Left forelimb (tissue), 1 donor: ENCODE measurements at places on chromosomes 5 and 9.
A peak's percentile ranks its signal among the peaks of the same experiment; 100 is the strongest.

GRCh38 chr5:17359451-17360011 is 138.5 kb upstream of the TAF11L2 start:
- no peak for DNase-seq

- DNase-seq = no peak
Observed at GRCh38 chr5:77881528-77881927, 105.4 kb upstream of the TBCA start.

DNA sequence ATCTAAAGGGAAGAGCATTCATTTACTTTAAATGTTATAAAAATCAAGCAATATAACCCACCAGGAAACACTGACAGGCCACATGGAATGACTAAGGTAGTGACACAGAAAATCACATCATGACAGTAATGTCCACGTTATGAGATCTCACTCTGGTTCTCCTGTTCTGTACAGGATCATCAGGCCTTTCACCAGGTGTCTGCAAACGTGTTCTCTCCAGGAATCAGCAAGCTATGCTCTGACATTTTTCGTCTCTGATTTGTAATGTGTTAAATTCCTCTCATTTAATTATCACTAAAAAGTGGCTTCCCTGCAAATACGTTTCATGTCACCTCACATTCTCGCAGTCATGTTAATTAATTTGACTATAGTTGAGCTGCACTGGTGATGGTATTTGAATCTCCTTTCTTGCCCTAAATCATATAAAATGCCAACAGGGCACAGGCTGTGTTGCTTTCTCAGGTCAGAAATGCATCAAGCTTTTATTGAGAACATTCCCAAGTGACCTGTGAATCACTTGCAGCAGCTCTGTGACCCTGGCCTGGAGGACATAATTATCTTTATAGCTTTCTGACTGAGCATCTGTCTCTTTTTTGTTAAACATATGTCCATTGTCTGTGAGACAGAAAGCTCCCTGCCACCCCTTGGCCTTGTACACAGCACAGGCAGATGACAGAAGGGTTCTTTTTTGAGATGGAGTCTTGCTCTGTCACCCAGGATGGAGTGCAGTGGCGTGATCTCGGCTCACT is 196.2 kb downstream of the DIRAS2 start:
- no peak for DNase-seq

DNA sequence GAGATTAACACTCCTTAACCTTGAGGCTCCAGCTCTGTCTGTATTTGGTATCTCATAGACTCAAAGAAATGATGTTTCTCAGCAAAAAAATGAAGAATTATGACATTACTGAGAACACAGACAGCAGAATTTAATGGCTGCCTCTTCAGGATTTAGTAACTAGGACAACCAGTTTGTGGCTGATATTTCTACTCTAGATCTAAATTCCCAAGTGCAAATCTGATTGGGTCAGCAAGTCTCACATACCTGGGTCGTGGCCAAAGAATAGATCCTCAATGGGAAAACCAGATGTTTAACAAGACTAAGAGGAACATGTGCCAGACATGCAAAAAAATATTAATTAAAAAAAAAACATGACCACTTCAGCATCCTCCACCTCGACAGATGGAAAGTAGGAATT is 608.9 kb downstream of the DTWD2 start:
- DNase-seq = no peak

GRCh38 chr9:8673830-8674229 is 874.3 kb upstream of the DMAC1 start:
- no peak for DNase-seq

GRCh38 chr5:168853972-168854371 is 274.8 kb upstream of the PANK3 start:
- no peak for DNase-seq

DNA sequence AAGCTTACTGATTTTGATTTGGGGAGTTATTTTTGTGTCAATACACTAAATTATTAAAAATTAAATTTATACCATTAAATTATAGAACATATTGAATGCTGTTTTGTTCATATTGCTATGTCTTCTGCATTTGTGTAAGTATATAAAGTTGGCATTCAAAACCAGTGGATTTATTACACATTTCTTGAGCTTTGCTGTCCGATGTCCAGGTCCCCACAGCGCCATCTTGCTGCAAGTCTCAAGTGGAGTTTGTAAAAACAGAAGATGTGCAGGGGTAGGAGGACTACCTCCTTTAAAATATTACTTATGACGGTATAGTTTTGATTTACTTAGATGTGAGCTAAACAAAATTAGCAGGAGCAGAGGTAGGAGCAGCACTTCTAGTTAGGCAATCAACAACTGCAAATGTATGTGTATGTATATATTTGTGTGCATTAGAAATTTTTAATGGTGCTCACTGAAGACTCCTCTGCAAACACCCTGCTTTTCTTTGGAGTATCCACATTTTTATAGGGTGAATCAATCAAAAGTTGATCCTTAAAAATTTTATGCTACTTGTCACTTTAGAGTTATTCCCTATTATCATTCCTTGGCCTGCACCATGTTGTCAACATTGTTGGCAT is 37.4 kb downstream of the CPEB4 start:
- DNase-seq = no peak

DNA sequence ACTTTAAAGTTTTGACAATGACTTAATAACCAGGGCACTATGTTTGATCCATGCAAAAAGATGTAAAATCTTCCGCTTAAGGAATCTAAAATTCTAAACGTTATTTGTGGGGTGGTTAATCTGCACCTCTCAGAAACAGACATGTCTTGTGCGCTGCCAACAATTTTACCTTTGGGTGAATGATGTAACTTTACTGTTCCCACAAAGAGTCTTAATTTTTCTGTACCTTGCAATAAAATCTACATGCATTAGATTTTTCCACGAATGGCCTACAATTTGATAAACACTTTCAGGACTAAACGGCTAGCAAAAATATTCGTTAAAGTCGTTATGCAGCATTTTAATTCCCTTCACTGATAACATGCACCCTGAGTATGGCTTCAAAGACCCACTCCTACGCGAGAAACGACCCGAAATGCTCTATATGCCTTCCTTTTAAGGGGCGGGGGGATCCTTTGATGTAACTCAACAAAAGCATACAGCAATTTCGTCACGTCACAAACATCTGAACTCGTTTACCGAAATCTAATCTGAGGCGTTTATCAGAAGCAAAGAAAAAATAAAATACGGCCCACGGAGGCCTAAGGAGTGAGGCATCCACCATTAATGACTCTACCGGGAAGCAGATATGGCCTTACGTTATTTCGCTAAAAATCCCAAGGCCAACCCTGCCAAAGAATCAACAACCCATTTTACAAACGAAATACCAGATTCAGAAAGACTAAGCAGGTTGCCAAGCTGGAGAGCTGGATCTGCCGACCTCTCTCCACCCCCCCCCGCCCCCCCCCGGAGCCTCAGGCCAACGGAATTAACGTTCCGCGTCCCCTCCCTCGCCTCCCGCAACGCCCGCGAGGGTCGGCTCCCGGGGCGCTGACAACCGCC is 621 bp downstream of the AK6 start:
- DNase-seq = no peak

DNA sequence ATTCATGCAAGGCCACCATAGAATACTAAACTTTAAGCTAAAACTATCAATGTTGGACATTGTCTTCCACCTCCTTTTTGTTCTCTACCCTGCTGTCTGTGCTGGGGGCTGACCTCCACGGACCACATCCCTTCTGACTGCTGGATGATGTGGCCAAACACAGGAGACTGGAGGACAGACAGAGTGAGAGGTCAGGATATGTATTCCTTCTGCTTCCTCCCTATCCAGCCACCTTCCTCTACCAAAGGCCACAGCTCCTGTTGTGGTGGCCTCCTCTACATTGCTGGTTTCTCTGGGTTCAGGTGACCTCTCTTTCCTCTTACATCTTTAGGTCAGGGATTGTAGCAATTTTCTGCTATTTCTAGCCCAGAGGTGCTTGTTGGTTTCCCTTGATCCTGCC is 148.1 kb downstream of the ACTBL2 start:
- DNase-seq = no peak

DNA sequence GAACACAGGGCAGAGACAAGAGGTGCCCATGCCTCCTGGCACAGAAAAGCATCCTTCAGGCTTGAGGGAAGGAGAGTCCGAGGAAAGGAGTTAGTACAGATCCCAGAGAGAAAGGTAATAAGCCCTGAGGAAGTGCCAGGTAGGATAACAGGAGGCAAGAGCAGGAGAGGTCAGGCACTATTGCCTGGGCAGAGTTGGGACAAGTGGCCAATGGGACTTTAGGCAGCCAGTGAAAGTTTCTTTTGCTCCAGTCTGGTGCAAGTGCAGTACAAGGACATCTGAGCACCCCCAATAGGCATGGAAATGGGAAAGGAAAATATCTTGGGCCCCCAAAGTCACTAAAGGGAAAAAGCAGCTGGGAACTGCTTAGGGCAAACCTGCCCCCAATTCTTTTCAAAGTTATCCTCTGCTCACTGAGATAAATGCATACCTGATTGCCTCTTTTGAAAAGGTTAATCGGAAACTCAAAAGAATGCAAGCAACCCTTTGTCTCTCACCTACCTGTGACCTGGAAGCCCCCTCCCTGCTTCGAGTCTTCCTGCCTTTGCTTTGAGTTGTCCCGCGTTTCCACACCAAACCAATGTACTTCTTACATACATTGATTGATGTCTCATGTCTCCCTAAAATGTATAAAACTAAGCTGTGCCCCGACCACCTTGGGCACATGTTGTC is 46.5 kb downstream of the ELOVL7 start:
- no peak for DNase-seq

- DNase-seq = no peak
Observed at GRCh38 chr5:5037674-5038073, 102.5 kb upstream of the ADAMTS16 start.

- DNase-seq = no peak
Observed at GRCh38 chr9:35618854-35619799, 914 bp upstream of the CD72 start.

DNA sequence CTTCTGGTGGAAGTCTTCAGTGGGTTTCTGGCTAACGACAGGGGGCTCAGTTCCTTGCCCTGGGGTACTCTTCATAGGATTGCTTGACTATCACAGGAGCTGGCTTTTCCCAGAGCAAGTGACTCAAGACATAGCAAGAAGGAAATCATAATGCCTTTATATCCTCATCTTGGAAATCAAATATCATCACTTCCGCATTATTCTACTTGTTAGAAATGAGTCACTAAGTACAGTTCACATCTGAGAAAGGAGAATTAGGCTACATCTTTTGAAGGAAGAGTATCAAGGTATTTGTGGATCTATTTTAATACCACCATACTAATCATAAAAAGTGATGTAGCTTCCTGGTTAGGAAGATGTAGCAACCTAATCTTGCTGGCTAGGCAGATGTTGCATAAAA is 148.2 kb upstream of the RAI14 start:
- no peak for DNase-seq

GRCh38 chr9:99259231-99259918 is 37.3 kb downstream of the SEC61B start:
- peak; percentile 77 for DNase-seq

DNA sequence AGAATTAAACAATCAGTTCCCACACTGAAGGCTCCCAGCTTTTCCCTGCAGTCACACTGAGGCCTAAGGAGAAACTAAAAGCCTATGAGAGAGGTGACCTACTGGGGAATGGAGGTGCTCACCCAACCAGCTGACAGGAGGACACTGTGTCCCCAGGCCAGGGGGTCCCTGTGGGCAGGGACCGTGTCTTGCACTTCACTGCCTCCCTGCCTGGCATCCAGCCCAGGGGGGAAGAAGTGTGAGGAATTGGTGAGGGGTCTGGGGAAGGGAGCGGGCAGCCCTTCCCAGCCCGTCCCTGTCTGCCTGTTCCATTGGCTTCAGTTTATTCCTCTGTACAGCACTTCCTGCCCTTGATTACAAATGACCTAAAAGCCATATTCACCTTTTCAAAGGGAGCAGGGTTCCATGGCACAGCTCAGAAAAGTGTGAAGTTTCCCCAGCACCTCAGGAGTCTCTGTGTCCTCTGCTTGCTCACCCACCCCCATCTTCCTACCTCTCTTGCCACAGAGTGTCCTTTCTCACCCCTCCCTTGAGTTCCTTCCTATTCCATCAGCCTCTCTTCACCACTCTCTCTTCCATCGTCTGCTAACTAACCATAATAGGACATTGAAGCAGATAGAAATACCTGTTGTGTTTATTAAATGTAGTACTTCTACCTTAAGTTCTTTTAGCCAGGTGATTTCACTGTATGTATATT is 12.9 kb downstream of the OTULINL start:
- no peak for DNase-seq

DNA sequence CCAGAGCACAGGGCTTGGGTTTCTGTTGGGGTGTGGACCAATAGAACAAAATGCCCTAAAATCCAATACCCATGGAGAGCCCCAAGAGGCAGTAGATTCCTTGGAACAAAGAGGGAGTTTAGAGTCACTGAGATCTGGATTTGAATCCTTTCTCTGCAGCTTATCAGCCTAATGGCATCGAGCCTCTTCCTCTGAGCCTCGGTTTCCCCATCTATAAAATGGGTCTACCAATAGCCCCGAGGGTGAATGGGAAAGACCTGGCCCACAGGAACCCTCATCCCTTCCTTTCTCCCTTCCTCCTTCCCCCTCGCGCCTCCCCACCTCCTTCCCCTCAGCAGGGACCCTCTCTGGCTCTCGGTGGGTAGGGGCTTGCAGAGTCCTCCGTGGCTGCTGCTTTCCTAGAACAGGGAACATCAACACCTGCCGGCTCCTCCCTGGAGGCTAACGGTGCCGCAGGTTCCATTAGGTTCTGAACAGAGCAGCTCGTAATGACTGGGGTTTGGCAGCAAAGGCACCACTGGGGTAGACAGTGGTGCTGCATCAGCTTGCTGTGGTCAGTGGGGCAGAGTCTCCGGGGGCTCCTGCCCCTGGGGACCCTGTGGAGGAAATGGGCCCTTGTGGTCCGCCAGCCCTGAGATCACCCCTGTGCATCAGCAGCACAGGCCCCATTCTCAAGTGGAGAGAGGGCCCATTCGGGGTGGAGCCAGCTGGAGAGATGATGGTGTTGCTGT is 40.3 kb downstream of the NEK6 start:
- no peak for DNase-seq

GRCh38 chr9:94443032-94443722 is 111.7 kb upstream of the PCAT7 start:
- DNase-seq = no peak

DNA sequence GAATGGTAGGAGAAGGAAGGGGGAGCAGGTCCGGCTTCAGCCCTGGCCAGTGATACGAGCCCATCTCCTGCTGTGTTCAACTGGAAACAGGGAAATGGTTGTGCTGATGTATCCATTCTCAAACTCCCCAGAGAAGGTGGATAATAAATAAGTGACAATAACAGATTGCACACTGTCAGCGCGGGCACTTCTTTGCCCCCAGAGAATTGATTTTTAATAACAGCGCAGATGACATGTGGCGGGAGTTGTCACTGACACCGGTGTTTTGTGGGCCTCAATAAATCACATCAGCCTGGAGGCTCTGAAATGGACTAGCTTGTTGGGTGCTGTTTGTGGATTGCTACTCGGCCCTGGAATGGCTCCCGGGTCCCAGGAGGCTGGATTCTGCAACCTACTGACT is 141.4 kb upstream of the PANK3 start:
- DNase-seq = no peak

GRCh38 chr9:374736-375135 is 160.1 kb downstream of the DOCK8 start:
- no peak for DNase-seq
